HCT116 (cell line): ENCODE measurements at places on chromosomes 11 and 22.

GRCh38 chr11:39239553-39239952 lies 2219.9 kb downstream of the LRRC4C start:
- no peak for DNase-seq

- peak; percentile 73 for DNase-seq
These were observed 13.9 kb upstream of the TP53AIP1 start for GRCh38 chr11:128956401-128957201.

- DNase-seq = no peak
These were observed at the start of gene MDK for GRCh38 chr11:46381048-46381818. TSS of gene MDK (plus strand) at chr11:46381669. CDS start at chr11:46382058, 389 bp downstream.

DNA sequence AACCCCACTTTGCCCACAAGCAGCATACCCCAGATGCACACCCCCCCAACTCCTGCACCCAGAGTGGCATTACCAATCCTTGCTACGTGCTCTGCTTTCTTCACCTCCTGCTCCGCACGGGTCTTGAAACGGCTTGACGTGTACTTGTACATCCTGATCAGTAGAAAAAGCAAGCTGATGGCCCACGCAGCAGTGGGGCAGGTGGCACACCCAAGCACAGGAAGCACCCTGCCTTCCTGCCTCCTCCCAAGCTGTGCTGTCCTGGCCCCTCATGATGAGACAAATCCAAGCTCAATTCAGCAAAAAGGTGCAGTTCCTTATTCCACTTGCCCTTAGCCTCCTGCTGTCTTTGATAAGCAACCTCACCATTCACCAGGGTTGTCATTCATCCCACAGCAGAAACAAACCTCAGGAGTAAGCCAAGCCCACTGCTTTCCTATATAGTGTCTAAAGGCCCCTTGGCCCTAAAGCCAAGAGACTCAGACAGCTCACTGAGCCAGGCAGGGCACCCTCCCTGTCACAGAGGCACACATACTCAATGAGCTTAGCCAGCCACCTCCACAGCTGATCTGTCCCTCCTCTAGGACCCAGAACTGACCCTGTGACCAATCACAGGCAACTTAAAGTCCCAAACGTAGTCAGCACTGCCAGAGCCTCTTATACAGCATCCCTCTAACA lies 27.8 kb downstream of the MORC2 start:
- no peak for DNase-seq

DNA sequence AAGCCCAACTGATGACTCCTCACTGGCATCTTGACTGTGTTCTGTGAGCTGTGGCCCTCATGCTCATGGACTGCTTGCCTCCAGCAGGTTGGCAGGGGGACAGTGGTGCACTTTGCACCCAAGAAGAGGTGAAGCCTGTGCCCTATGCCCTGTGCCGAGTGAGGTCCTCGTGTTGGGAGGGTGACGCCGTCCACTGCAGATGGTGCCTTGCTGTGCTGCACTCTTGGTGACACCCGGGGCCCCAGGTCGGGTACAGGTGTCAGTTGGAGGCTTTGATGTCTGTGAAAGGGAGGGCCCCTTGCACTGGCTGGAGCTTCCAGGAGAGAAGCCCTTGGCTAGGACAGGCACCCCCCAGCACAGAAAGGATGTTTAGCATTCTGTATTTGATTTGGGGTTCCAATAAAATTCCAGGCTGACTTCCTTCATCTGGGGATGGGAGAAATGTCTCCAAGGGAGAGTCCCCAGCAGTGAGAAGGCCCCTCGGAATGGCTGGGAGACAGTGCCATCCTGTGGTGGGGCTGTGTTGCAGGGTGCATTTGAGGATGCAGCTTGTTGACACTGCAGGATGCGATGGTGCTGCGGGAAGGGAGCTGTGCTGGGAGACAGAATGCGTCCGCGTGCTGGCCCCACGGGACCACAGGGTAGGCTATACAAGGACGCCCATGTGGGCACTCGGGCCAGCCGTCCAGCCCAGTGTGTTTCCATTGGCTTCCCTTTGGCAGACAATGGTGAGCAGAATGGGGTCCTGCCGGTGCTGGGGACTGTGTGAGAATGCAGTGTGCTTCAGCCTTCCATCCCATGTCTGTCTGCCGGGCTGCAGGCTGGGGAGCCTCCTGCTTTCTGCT lies 2.5 kb upstream of the ZDHHC8 start:
- DNase-seq = no peak

DNA sequence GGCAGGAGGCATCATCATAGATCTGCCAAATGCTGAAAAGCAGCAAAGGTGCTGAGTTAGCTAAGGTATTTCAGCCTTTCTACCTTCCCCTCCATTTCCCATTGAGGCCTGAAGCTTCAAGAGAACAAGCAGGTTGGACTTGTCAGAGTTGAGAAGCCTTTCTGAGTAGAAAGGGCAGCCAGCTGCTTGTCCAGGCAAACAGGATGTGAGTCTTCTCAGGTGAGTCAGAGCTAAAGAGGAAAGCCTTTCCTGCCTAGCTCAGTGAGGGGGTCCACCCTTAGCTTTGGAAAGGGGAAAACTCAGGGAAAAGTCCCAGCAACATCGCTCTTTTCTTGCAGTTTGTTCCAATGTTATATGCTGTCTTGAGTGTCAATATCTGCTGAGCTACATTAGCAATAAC lies 13.2 kb upstream of the MPZL2 start:
- peak; percentile 44 for DNase-seq

DNA sequence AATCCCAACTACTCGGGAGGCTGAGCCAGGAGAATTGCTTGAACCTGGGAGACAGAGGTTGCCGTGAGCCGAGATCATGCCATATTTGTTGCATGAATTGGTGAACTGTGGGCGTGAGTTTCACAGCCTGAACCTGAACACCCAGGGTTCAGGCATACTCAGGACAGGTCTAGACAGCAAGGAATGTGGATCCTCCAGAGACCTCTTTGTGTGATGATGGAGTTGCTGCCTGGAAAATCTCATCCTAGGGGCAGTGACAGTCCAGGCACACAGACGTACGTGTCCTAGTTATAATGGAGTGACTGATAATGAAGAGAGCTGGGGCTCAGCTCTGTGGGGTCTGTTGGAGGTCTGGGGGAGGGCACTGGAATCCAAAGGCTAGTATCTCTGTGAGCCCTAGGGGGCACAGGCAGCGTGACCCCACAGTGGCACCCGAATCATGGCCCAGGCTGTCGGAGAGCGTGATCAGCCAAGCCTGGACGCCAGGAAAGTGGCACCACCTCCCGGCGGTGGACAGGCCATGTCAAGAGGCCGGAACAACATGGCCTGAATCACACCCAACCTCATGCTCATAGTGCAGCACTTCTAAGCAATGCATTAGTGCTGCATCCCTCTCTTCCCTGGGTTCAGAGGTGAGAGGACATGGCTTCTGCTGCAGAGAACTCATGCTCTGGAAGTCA lies 31.7 kb downstream of the RIBC2 start:
- no peak for DNase-seq

DNA sequence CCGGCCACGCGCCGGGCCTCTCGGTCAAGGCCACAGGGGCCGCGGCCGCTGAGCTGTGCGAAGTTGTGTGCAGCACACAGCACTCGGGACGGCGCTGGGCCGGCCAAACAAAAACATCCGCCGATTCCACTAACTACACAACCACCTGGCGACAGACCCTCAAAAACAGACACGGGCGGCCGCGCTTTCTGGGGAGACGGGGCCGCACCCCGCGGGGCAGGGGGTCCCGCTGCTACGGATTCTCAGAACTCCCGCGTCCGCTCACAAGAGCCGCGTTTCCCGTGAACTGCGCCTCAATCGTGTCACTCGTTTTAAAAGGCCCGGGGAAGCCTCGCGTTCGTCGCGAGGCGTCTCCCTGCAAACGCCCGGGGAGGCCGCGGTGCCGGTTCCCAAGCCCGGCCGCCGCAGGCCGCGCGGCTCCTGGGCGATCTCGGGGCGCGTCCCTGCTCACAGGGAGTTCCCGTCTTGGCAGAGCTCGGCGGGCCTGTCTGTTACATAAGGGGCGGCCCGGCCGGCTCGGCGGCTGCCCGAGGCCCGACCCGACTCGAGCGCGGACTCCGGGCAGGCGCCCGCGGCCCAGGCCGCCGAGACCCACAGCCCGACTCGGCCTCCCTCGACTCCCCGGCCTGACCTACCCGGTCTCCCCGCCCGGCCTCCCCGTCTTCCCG lies 936 bp downstream of the BRD1 start:
- no peak for DNase-seq

- no peak for DNase-seq
These were observed 3.4 kb upstream of the PIM3 start for GRCh38 chr22:49956914-49957825.

DNA sequence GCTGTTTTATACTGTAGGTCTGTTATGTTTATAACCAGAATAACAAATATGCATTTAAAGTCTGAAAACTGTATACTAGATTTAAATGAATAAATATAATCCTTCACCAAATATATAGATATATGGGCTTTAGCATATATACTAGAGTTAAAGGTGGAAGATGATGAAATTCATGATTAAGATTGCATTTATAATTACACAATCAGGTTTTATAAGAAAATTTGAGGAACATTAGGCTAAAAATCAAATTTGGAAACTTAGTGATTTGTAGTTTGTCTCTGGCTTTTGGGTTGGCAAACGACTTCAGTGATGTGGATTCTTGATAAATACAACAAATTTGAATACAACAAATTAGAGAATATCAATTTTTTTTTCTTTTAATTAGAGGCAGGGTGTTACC lies 10.0 kb downstream of the BCL2L13 start:
- no peak for DNase-seq

- DNase-seq = peak; percentile 48
These were observed 72.6 kb downstream of the HIPK3 start for GRCh38 chr11:33329705-33330329.

- DNase-seq = no peak
These were observed 33.2 kb downstream of the C22orf31 start for GRCh38 chr22:29028468-29028867.

GRCh38 chr11:13229136-13229535 lies 48.5 kb upstream of the BMAL1 start:
- DNase-seq = no peak

- no peak for DNase-seq
These were observed 744 bp downstream of the PRAME start for GRCh38 chr22:22558071-22558971.

DNA sequence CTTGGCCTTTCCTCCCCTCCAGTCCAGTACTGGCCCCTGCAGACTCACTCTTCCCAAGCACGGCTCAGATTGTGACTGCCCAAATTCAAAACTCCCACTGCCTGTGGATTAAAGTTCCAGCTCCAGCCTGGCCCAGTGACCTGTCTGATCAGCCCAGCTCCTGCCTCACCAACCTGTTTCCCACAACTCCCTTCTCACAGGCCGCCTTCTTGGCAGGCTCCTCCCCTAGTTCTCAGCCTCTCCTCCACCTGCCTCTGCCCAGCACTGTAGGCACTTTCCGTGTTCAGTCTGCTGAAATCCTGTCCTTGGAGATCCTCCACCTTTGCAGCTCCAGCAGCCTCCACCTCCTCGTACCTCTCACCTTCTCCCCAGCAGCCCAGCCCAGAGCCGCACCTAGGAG lies 68.6 kb downstream of the MICAL2 start:
- no peak for DNase-seq

GRCh38 chr11:126082251-126083109 lies 19.8 kb upstream of the CDON start:
- DNase-seq = no peak

DNA sequence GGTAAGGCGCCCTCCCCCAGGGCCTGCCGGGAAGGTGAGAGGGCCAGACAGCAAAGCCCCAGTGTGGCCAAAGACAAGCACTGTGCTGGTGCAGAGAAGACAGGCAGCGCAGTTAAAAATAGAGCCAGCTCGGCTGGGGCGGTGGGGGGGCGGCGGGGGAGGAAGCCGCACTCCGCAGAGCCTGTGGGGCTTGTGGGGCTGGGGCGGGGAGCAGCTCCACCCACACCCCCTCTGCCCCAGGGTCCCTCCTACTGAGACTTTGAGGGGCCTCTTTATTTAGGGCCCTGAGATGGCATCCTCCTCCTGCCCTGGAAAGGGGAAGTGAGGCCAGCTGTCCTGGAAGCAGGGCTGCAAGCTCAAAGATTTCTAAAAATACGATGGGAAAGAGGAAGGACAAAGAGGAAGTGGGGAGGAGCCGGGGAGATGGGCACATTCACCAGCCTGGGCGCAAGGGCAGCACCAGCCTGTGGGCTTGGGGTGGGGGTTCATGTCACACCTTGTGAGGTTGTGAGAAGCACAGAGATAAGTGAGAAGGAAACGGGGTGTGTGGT lies 2.6 kb downstream of the CYTH4 start:
- DNase-seq = no peak

- DNase-seq = no peak
These were observed 25.6 kb downstream of the SCUBE2 start for GRCh38 chr11:9065607-9066432.

DNA sequence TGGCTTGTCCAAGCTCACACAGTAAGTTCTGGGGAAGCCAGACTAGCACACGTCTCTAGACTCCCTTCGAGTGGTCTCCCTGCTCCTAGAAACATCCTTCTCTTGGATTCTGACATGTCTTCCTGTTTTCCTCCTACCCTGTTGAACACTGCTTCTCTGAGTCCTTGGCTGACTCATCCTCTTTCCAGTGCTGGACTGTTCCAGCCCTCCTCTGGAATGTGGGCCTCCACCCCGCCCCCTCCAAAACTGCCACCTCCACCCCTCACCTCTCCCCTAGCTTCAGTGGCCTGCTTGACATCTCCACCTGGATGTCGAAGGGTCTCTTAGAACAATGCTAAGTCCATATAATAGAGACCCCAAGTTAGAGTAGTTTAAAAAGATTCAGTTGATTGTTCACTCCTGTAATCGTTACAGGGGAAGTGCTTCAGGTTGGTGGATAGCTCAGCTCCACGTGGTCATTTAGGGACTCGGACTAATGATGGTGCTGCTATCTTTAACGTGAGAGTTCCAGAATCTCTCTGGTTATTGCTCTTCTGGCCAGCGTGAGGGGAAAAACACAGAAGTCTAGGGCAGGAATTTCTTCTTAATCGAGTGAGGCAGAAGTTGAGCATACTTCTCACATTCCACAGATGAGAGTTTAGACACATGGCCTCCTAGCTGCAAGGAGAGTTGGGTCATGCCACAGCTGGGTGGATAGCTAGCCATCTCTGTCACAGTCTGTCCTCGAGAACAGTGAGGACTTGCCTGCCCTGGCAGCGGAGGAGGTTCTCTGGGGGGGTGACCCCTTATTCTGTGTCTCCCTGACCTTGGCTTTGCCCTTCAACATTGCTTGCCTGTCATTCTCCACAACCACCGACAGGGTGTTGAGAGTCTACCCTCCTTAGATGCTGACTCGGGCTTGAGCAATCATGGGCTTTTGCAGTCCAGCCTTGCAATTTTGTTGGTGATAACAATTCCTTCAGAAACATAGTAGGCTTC lies 4.7 kb upstream of the C11orf96 start:
- peak; percentile 27 for DNase-seq
